ENCODE measurements at places on chromosomes 7 and 10.
A peak's percentile ranks its signal among the peaks of the same experiment; 100 is the strongest.

DNA sequence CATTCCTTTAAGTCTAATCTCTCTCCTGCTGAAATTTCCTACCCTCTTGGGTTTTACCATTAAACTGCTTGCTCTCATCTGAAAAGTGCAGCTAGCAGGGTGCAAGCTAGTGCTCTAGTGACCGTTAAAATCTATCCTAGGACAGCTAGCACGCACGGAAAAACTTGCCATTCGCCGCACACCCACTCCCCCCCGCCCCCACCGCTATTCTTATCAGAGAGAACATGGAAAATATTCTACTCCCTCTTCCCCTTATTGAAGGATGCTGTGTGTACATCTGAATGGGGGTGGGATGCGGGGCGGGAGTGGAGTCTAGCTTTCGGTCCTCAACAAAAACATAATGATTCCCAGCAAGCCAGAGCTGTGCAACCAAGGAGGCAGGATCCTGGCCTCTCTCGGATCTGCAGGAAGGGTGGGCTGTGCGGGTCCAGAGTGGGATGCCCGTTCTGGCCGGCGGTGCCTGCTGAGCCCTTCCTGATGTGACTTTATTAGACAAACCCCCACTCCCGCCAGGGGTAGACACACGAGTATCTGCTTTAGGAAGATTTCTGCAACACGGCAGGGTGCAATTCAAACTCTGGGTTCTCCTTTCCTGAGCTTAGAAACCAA lies 1.1 kb upstream of the ADRA2A start:
- no peak for DNase-seq

DNA sequence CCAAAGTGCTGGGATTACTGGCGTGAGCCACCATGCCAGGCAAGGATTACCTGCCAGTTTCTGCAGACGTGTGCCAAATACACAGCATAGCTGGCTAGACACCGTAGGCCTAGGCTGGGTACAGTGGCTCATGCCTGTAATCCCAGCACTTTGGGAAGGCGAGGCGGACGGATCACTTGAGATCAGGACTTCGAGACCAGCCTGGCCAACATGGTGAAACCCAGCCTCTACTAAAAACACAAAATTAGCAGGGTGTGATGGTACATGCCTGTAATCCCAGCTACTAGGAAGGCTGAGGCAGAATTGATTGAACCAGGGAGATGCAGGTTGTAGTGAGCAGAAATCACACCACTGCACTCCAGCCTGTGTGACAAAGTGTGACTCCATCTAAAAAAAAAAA lies 868 bp downstream of the RFC2 start:
- DNase-seq: no peak

DNA sequence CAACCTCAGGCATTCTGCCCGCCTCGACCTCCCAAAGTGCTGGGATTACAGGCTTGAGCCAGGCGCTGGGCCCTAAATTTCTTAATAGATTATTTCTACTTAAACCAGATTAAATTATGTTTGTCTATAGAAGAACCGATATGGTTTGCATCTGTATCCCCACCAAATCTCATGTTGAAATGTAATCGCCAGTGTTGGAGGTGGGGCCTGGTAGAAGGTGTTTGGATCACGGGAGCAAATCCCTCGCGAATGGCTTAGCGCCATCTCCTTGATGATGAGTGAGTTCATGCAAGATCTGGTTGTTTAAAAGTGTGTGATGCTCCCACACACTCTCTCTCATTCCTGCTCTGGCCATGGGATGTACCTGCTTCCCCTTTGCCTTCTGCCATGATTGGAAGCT lies 109.3 kb upstream of the NANOS1 start:
- DNase-seq: no peak

DNA sequence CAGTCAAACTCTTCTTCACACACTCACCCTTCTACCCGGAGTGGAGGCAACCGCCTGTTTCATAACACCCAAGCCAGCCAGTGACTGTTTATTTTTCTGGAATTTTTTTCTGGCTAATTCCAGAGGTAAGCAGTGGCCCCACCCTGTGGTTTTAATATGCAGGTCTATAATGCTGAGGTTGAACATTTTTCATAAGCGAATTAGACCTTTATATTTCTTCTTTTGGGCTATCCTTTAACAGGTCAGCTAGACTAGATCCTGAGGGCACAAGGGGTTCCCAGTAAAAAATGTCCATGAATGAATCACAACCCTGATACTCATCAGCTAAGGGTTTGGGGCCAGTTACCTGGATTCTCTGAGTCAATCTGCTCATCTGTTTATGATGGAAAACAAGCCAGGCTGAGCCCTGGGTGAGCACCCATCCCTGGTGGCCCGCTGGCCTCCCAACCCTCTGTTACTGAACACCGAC lies 76.2 kb downstream of the GRB10 start:
- no peak for DNase-seq

- no peak for DNase-seq
Observed at GRCh38 chr10:107480781-107481180, 316.3 kb upstream of the SORCS1 start.

- DNase-seq: no peak
Observed at GRCh38 chr7:5776894-5777660, 4.4 kb downstream of the RNF216 start.

DNA sequence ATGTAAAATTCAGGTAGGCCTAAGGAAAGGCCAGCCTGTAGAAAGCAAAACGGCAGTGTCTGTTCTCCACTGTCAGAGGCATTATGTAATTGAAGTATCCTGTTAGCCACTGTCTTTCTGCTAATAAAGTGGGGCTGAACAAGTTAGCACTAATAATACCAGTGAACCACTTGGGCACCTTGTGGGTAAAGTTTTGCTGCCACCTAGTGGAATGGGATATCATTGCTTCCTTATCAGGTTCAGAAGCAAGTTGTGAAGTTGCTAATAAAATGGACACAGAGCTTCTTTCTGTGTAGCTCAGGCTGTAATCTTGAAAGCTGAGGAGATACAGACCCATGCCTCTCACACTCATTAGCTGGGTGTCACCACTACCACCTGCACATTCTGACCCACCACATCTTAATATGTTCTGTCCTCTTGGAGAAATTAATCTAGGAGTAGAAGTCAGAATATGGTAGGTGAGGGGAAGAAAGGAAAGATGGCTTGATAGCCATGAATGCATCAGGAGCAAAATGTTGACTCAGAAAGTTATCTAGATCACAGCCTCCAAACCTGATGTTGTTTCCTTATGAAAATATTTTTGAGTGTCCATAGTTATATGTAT lies 175.1 kb downstream of the SEPTIN7 start:
- DNase-seq: peak; percentile 91

DNA sequence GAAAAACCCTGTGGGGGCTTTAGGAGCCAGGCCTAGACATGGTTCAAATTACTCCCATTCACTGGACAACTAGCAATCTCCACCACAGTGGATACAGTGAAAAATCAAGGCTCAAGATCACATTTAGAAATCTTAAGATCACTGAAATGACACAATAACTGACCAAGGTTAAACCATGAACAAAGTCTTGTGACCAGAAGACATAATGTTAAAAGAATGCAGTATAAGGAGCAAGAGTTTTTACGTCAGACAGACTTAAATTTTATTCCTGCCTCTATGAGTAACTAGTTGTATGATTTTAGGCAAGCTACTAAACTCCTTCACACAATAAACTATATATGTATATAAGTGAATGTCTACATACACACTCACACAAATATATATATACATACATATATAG lies 68.5 kb downstream of the MICU1 start:
- DNase-seq: peak; percentile 8

DNA sequence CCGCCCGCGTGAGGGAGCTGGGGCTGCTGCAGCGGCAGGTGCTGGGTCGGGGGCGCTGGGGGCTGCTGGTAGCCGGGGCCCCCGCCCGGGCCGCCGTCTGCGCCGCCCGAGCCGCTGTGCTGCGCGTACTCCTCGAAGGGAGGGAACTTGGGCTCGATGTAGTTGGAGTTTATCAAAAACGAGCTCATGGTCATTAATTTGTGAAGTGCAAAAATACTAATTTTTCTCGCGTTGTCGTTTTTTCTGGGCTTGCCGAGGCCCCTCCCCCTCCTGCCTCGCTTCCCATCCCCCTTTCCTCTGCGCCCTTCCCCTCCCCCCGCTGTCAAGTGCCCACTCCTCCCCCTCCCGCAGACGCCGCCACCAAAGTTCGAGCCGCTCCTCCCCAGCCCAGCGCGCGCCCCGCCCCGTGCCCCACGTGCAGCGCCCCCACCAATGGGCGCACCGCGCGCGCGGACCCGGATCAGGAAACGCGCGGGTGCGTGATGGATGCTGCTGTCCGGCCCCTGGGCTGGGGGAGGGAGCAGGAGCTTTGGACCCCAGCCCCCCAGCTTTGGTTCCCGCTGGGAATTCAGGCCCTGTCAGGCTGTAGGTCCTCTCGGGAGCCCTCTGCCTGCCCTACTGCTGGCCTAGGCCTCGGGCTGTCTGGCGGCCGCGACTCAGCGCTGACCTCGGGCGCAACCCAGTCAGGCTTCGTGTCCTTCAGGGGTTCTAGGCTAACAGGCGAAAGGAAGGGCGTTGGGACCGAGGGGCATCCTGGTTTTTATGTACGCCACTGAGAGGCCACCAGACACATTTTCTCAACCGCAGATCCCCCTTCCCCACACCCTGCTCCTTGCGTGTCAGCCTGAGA lies at the start of gene HOXA4:
Gene HOXA4 (minus strand): TSS at position 218 of the 850 bp plus-strand sequence. CDS start 24 bp downstream, at position 194.
- DNase-seq: peak; percentile 91

DNA sequence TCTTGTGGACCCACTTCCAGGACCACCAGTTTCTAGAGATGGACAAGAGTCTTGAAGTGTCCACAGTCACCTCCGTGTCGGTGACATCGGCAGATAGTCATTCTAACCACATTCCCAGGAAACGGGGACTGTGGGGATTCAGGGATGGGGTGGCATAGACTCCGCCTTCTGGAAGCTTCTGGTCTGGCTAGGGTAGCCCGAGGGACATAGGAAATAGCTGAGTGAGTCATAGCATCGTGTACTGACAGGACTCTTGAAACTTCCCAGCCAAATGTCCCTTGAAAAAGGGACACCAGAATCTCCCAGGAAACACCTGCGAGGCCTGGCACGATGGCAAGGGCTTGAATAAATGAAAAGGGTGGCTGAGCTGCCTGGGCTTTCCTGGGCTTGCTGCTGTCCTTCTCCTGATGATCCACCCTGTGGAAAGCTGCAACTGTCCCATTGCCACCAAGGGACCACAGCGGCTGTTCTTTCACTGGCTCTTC lies 84.1 kb upstream of the LRRC4 start:
- DNase-seq: no peak

DNA sequence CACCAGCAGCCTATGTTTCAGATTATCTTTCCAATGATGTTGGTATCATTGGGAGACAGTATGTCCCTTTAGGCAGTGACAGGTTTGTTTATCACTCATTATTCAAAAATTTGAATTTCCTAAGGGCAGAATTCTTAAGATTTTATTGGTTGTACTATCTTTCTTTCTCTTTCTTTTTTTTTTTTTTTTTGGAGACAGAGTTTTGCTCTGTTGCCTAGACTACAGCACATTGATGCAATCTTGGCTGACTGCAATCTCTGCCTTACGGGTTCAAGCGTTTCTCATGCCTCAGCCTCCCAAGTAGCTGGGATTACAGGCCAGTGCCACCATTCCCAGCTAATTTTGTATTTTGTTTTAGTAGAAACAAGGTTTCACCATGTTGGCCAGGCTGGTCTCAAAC lies 111.2 kb downstream of the PON1 start:
- no peak for DNase-seq

GRCh38 chr7:101998906-101999240 lies 181.4 kb downstream of the CUX1 start:
- no peak for DNase-seq

DNA sequence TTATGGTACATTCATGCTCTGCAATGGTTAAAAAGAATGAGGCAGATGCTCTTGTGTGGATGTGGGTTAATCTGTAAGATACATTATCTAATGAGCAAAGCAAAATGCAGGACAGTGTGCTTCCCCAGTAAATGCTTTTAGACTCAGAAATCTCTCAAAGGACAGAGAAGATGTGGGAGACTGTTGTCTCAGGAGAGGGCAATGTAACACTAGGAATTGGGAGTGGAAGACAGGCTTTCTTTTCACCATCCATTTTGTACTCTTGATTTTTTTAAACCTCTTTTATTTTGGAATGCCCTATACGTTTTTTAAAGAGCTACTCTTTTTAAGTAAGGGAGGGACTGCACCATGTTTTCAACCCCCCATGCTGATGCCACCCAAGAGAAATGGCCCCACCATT lies 77.5 kb upstream of the ADAM12 start:
- DNase-seq: no peak

DNA sequence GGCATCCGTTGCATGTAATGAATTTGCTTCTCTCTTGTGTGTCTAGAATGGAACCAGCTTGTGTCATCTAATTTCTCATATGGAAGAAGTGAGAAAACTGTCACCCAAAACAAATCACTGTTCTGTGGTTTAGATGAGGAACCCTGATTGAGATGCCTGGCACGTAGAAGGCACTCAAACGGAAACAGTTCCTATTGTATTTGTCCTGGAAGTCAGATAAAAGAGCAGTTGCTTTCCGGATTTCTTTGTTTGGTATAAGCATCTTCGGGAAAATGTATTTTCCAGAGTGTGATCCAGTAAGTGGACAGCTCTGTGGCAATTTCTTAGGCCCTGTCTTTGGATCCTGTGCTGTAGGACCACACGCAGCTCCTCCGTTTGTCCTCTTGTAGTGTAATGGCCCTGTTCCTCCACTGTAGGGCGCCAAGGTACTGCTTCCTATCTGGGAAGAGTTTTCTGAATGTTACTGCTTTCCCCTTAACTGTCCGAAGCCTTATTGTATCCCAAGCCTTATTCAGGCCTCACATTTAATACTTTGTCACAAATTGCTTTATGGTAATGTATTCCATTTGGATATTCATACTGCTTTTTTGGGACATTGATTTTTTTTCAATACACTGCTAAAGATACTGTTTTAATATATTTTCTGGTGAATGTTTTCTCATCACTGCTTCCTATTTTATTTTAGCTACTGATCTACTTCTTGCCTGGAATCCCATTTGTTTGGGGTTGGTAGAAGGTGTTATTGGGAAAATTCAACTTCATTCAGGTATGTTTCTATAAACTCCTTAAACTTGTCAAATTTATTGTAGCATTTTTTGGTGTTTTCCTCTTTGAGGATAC lies 24.8 kb downstream of the INPP5F start:
- peak; percentile 88 for DNase-seq

GRCh38 chr7:42167631-42168236 lies 69.3 kb downstream of the GLI3 start:
- DNase-seq: no peak

DNA sequence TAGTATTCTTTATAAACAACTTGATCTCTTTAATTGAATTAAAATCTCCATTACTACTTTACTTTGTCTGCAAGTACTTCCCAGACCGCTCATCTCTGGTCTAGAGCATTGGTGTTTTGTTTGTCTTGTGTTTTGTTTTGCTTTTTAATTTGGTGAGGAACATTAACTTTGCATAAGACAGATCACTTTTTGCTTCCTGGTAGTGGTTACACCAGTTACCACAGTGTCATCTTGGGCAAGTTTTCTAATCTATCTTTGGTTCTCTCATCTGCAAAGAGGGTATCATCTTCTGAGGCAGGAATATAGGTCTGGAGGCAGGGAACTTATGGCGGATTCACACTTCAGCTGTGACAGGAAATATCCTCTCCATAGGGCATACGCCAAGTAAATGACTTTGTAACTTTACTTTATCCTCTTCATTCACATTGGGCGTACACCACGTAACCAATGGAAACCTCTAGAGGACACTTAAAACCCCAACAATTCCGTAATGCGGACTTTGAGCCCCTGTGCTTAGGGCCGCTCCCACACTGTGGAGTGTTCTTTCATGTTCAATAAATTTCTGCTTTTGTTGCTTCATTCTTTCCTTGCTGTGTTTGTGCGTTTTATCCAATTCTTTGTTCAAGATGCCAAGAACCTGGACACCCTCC lies 83.2 kb upstream of the JAZF1 start:
- DNase-seq: no peak

- no peak for DNase-seq
Observed at GRCh38 chr10:72108830-72109635, 20.7 kb upstream of the SPOCK2 start.

GRCh38 chr7:38310591-38311101 lies 37.2 kb upstream of the TARP start:
- peak; percentile 57 for DNase-seq

All from hematopoietic multipotent progenitor cell treated with erythropoietin and hydrocortisone succinate and interleukin-3 and kit ligand, for 6 days (in vitro differentiated cells).